ENCODE measurements at places on chromosomes 7 and 10. TPM values are rescaled to one million over a fixed set of nuclear protein-coding genes. Genes with fewer than 3 reads are reported as not detected.

DHX32 gene
- 49.9 TPM for total RNA-seq

ZWINT gene
- total RNA-seq, result 87.1 TPM

VWA2 gene
- not detected for total RNA-seq

SEC61G gene
- 398 TPM for total RNA-seq

PNLIP gene
- not detected for total RNA-seq

POR gene
- total RNA-seq, result 154 TPM

ADCY1 gene
- 2.5 TPM for total RNA-seq

BTBD16 gene
- 0.44 TPM for total RNA-seq

IGF2BP3 gene
- total RNA-seq, result 25.1 TPM

CHST15 gene
- 9.0 TPM for total RNA-seq

SOSTDC1 gene
- total RNA-seq, result not detected

NKX6-2 gene
- 0.10 TPM for total RNA-seq

FOXI2 gene
- not detected for total RNA-seq

AKR1C1 gene
- 514 TPM for total RNA-seq

MYPN gene
- total RNA-seq, result 2.5 TPM

CADPS2 gene
- total RNA-seq, result 0.12 TPM

OR6B1 gene
- total RNA-seq, result not detected

SPDYE2B gene
- total RNA-seq, result not detected

SLC26A5 gene
- not detected for total RNA-seq

HACD1 gene
- 63.4 TPM for total RNA-seq

GNAT3 gene
- total RNA-seq, result not detected

IGFBP1 gene
- total RNA-seq, result 29.5 TPM

GRM8 gene
- total RNA-seq, result not detected

MKI67 gene
- total RNA-seq, result 80.7 TPM

MXI1 gene
- total RNA-seq, result 4.8 TPM

LRRC17 gene
- 0.10 TPM for total RNA-seq

NKX2-3 gene
- 0.06 TPM for total RNA-seq

RET gene
- 0.50 TPM for total RNA-seq

TUBAL3 gene
- total RNA-seq, result 0.52 TPM

GTPBP4 gene
- 114 TPM for total RNA-seq

ITGA8 gene
- total RNA-seq, result not detected

PLA2G12B gene
- total RNA-seq, result not detected

WDR86 gene
- 0.20 TPM for total RNA-seq

KMT2E gene
- total RNA-seq, result 14.9 TPM

FAM237B gene
- total RNA-seq, result not detected

MMRN2 gene
- 0.91 TPM for total RNA-seq

SSC4D gene
- 1.1 TPM for total RNA-seq

SAMD9 gene
- total RNA-seq, result 10.8 TPM

PDZD7 gene
- 0.71 TPM for total RNA-seq

ACTR3C gene
- total RNA-seq, result not detected

ADIRF gene
- total RNA-seq, result not detected

FAM24B gene
- total RNA-seq, result 16.3 TPM

POM121 gene
- total RNA-seq, result 43.6 TPM

ATOH7 gene
- total RNA-seq, result 0.19 TPM

LIPA gene
- total RNA-seq, result 55.2 TPM

SPDYE11 gene
- total RNA-seq, result not detected

UBE2D4 gene
- total RNA-seq, result 8.5 TPM

AGR2 gene
- total RNA-seq, result 155 TPM

TMEM270 gene
- 0.23 TPM for total RNA-seq

PODXL gene
- total RNA-seq, result 75.5 TPM

ERVW-1 gene
- total RNA-seq, result not detected

GPR85 gene
- total RNA-seq, result not detected

POLR2J2 gene
- 0.25 TPM for total RNA-seq

EN2 gene
- total RNA-seq, result 1.0 TPM

NUP42 gene
- total RNA-seq, result 28.6 TPM

TSPAN12 gene
- 0.49 TPM for total RNA-seq

PDE6C gene
- not detected for total RNA-seq

AHCYL2 gene
- total RNA-seq, result 7.3 TPM

SPAM1 gene
- not detected for total RNA-seq
